Stromal cell of bone marrow (primary cell): ENCODE measurements at places on chromosomes 12 and 14.

- no peak for DNase-seq
Observed at GRCh38 chr12:118397708-118398440, 21.5 kb downstream of the SUDS3 start.

DNA sequence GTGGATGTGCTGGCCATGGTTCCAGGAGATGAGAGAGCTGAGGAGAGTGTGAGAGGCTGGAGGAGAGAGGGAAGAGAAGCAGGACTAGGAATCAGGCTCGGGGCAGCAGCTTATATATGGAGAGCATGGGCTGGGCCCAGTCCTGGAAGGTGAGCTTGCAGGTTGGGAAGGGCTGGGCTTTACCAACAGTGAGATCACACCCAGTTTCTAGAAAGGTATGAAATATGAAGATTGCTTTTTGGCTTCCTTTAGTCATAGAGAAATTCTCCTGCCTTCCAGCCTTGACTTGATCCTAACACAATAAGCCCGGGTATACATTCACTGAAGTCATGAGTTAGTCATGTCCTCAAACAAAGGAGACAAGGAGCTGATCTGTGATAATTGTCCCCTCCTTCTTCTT, at the start of gene KRT6A:
Gene KRT6A, minus strand, starts transcription at position 86 of the 400 bp plus-strand sequence. Its CDS starts 69 bp downstream, at position 17.
- no peak for DNase-seq

DNA sequence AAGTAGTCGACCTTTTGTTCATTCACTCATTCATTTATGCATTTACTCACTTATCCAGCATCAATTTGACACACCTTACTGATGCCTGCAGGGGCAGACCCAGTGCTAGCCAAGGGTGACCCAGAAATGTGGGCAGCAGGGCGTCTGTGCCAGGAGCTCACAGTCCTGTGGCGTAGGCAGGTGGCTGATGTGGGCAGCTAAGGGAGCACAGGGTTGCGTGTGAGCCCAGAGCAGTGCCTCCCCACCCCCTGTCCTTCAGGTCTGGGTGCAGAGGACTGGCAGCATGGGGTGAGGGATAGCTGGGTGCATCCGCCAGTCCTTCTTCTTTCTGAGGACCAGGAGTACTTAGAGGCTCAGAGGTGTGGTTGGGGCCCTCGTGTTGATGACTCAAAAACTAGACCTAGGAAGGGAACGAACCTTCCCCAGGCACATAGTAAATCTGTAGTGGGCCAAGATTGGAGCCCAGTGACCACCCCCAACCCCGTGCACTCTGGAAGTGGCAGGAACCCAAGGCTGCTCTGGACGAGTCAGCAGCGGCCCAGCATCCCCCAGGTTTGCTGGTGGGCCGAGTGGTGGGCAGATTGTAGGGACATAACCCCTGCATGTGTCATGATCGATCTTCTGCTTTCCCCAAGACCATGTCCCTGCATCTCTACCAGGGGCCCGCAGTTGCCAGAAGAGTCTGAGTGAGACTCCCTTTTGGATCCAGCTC, 63.9 kb downstream of the BEGAIN start:
- DNase-seq, result no peak

GRCh38 chr12:6836851-6837250, 3.9 kb upstream of the GNB3 start:
- DNase-seq, result no peak

- no peak for DNase-seq
Observed at GRCh38 chr12:55700255-55701018, 7.3 kb downstream of the ITGA7 start.

GRCh38 chr14:26463136-26463535, 134.7 kb downstream of the NOVA1 start:
- no peak for DNase-seq
